ENCODE measurements at places on chromosomes 6 and 20.

- DNase-seq = no peak
Measured at GRCh38 chr6:142781129-142781528, 163.8 kb downstream of the HIVEP2 start.

DNA sequence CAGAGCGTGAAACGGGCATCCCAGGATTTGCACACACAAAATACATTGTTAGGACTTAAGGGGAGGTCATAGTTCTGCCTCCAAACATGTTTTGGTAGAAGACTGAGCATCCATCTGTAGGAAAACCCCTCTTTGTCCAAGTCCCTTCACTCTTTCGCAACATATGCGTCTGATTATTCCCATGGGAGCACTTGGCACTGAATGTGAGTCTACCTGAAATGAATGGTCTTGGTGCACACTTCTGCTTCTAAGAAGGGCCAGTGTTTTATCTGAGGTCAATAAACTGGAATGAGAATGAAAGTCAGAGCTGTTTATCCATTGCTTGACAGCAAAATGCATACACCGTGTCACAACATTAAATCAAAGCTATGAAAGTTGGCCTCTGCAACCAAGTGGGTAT, 33.0 kb downstream of the GJA10 start:
- no peak for DNase-seq

DNA sequence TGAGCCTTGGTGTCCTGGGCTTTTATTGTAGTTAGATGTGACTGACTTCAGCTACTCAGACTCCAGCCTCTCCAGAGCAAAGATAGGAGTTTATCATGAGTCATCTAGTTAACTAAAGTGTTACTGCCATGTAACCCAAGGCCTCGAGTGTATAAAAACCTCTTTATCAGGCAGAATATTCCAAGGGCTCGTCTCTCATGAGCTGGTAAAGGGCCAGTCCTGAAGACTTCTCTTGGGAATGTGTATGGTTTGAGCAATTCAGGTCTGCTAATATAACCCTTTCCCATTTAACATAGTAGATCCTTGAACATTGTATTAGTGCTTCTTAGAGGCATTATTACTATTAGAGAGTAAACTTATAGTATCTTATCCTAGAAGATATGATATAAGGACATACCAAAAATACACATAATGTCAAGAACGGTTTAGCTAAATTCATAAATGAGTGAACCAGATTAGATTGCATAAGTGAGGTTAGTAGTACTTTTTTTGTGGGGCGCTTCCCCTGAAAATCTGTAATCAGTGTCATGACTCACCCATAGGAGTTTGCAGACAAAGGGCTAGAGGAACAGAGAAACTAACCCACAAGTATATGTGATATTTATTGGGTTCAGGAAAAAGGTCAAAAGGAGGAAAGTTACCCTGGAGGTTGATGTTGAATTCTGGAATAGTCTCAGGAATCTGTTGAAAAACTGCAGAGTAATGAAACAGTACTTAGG, 16.0 kb downstream of the DSE start:
- DNase-seq = no peak

GRCh38 chr6:21769405-21769861, 175.9 kb downstream of the SOX4 start:
- DNase-seq = peak; percentile 60

DNA sequence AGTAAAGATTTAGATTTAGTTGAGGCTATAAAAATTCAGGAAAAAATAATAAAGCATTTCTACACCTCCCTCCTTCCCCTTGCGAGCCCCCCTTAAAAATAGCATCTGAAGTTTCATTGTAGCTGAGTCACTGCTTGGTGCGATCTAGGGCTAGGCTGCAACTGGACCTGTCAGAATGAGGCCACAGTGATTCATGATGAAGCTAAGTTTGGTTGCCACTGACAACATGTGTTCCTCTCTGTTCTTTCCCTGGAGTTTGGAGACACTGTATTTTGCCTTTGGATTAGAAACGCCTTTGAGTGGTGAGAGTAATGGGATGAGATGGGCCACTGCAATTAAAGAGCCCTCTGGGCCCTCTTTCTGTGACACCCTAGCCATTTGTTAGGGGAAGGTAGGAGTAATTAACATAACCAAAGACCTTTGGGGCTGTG, 334.1 kb downstream of the NRN1 start:
- peak; percentile 65 for DNase-seq

DNA sequence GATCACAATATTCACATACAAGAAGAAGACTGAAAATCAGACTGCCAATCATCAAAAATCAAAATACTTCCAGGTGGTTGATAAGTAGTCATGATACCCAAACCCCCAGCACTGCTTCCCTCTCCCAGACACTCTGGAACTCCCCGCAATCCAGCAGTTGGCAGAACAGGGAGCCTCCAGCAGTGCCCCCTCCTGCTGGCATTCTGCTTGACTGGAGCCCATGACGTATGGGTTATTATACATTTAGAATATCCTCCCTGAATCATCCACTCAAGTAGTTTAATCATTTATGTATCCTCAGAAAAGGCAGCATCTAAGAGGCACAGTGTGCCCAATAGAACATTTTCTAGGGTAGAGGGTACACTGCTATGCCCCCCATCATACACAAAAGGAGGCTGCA, 9.3 kb upstream of the OGFRL1 start:
- no peak for DNase-seq

- DNase-seq = no peak
Measured at GRCh38 chr20:19074828-19075516, 137.5 kb upstream of the SLC24A3 start.

- DNase-seq = no peak
Measured at GRCh38 chr6:11163932-11164331, 52.4 kb upstream of the ERVFRD-1 start.

GRCh38 chr6:108560463-108561308, at the start of gene FOXO3:
TSS of gene FOXO3 (plus strand) at chr6:108560917. CDS start at chr6:108561209, 292 bp downstream.
- peak; percentile 97 for DNase-seq

- no peak for DNase-seq
Measured at GRCh38 chr6:74507649-74508048, 698.2 kb downstream of the COL12A1 start.

DNA sequence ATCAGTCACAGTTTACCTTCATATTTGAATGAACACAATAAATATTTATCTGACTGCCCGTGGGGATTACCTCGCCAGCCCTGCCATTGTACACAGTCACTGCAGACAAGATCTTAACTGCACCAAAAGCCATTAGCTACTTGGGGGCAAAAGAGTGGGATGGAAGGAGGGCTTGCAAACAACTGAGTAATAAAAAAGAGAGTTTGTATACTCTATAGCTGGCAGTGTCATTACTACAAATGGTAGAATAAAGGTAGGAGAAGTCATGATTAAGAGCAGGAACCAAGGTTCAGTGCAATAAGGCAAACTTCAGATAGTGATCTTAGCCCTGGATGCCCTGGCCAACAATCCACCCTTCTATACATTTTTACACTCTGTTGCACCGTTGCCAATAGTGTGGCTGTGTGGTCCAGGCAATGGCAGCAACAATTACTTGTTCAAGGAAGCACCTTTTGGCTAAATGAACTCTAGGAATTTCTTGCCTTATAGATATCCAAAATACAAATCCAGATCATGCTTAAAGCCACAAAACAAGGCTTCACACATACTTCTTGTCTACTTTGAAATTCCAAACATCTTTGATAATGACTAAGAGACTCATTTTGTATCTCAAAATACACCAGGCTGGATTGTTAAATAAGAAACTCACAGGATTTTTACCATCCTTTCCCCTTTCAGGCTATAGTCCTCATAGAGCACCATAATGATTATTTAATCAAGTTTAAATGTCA, 955.4 kb upstream of the ADGRB3 start:
- no peak for DNase-seq

GRCh38 chr20:48131581-48131980, 346.3 kb upstream of the SULF2 start:
- no peak for DNase-seq

GRCh38 chr20:62310757-62311121, 7.9 kb downstream of the ADRM1 start:
- DNase-seq = peak; percentile 70

DNA sequence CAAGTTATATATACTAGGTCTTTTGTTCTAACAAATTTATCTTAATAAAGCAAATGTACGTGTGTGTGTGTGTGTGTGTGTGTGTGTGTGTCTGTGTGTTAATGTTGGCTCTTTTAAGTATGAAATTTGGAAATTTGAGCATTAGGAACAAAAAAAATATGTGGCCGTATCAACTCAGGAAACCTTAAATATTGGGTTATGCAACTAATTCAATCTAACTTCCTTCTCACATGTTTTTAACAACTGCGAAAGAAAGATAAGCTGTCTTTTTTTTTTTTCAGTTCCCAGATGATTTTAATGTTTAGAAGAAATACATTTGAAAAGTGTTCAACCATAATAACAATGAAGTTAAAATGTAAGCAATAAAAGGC, 616.4 kb upstream of the ARID1B start:
- DNase-seq = no peak

DNA sequence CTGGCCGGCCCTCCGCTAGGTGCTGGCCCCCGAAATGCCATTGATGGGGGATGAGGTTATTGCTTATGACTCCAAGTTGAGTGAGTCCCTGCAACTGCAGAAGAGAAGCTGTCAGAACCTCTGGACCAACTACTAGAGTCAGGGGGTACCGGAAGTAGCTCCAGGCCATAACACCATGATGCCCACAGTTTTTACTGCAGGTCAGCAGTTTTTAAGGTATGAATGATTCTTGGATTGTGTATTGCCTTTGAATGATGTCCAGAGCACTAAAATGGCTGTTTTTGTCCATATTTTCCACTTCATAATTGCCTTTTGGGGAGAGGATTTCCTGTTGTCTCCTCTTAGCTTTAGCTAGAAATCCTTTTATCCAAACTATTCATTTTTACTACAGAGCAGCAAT, 148.4 kb downstream of the PDE10A start:
- no peak for DNase-seq

DNA sequence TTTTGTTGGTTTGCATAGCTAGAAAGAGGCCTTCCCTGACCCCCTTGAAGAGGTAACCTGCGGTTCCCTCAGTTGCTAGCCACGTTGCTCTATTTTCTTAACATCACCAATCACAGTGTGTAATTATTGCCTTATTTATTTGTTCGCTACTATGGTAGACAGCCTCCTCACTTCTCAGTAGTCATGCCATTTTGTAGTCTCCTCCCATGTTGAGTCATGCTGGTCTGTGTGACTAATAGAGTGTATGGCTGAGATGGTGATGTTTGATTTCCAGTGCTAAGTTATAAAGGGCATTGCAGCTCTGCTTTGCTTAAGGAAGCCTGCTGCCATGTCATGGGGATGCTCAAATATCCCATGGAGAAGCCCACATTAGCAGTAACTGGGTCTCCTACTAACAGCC, 236.6 kb upstream of the CHD6 start:
- DNase-seq = no peak

DNA sequence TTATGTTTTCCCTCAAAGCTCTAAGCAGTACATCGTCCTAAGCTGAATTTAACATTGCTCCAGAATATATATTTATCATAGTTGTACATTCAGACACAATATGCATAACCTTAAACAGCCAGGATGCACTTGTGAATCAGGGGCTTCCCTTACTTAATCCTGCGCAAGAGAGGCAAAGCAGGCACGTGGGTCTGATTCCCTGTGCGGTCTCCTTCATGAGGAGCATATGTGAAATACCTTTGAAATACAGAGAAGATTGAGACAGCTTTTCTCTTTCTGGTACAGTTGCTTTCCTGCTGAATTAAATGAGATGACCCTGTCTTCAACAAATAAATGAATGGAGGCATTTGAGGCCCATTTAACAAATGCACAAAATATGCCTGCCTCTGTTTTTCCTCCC, 1.5 kb downstream of the HTR1E start:
- DNase-seq = no peak

DNA sequence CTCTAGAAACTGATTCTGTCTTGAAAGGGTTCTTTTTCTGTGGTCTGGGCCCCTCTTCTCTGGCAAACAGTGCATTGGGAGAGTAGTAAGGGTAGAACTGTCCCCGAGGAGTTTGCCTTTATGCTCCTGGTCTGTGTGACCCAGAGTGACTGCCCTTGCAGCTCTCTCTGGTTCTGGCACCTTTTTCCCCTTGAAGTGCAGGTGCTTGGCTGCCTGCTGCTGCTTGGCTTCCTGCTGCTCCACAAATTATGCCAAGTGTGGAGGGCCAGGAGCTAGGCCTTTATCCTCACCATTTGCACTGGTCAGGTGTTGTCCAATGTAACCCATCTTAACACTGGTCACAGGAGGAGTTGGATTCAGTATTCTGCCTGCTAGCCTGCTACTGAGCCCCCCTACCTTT, 11.2 kb downstream of the KIZ start:
- no peak for DNase-seq

DNA sequence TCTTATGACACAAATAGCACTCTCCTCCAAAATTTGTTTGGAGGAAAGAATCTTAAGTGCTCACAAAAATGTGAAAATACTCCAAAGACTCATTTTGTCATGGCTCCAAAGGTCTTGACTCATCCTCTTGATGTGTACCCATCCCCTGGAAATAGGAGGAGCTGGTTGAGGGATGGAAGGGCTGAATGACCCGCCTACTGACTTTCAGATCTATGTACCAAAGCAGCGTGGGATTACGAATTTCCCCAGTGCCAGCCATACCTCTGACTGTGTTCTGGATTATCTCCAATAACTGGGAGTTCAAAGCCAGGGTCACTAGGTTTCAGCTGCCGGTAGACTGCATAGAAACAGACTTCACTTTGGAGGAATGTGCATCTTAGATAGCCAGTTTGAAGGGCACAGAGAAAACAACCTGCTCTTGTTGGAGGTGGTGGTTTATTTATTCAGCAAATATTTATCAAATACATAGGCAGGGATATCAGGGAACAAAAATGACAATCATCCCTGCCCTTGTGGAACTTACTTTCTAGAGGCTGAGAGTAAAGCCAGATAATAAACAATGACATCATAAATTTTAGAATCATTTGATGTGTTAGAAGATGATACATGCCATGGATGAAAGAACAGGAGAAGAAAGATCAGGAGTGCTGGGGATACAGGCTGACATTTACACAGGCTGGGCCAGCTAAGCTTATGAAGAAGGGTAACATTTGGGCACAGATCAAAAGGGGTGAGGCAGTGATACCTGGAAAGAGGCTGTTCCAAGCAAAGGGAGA, 246.6 kb downstream of the TBXT start:
- no peak for DNase-seq

GRCh38 chr6:125746731-125747588, 2.5 kb upstream of the HEY2 start:
- DNase-seq = peak; percentile 70

- DNase-seq = no peak
Measured at GRCh38 chr6:83371423-83371822, 59.4 kb downstream of the ME1 start.

DNA sequence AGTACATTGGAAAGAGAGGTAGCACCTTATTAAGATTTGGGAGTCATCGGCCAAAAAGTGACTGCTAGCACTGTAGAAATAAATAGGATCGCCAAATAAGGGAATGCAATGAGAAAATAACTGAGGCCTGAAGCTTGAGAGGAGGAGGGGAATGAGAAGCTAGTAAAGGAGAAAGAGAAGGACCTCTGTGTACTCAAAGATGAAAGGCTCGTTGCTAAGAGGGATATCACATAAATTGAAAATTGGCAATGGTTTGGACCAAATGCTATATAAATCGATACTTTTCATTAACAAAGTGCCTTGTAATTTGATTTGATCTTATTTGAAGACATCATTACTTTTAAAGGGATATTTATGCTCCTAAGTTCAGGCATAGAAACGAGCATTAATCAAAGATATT, 796.3 kb downstream of the QKI start:
- no peak for DNase-seq
